Posterior vena cava (tissue), 2 donors: ENCODE measurements at places on chromosomes 4 and X.

GRCh38 chr4:30103455-30103854, 616.7 kb upstream of the PCDH7 start:
- no peak for DNase-seq

DNA sequence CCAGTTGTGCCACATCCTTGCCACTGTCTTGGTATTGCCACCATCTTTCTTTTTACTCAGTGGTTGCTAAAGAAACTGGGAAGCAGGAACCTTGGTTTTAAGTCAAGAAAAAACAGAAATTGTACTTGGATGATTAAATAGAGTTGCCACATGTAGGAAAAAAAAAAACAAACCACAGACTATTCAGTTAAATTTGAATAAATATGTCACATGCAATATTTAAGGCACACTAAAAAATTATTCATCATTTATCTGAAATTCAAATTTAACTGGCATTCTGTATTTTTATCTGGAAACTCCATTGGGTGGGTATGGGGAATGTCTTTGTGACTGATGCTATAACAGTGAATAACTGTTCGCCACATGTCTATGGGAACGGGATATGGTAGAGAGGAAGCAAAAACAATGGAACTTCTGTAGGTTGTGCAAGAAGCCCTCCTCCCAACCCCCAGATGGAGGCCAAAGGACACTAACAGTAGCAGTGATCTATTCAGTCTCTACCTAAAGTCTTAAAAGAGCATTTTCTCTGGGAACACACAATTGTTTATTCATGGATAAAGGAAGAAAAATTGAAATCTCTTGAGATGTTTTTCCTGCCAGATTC, 57.0 kb upstream of the PLAC8 start:
- DNase-seq = no peak

- DNase-seq = no peak
These were observed 21.2 kb upstream of the GLRA2 start for GRCh38 chrX:14508025-14508690.

DNA sequence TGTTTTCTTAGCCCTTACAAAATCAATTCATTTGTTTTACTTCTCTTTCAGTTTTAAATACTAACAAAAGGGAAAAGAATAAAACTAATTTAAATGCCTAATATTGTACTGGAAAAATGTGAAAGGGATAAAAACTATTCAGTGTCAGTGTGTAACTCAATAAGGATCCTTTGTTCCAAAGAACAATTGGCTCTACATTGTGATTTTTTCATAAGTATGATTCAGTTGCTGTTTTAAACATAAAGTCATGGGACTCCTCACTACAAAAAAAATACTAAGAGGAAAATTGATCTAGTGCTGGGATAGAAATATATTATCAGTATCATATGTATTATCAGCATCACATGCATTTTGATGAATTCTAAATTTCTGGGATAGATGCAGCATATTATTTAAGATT, 199.4 kb upstream of the TRAM1L1 start:
- no peak for DNase-seq

GRCh38 chrX:155767876-155768769, 113.0 kb upstream of the VAMP7 start:
- no peak for DNase-seq

GRCh38 chr4:188536826-188537225, 397.6 kb downstream of the TRIML1 start:
- no peak for DNase-seq

DNA sequence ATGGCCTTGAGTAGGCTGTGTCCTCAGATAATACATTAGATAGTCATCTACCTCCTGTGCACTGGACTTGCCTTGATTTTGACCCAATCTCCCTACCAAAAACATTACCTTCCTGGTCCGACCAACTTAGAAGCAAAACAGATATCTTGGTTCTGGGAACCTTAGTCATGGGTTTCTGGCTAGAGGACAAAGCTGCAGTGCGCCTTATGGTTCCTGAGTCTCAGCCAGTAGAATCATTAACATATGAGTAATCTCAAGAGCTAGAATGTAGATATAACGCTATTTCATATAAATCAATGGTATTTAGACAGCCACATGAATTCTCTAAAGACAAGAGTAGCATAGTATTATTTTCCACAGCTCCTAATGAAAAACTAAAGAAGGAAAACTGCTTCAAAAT, 83.1 kb downstream of the GRIA3 start:
- no peak for DNase-seq

- no peak for DNase-seq
These were observed 88.1 kb downstream of the SPANXN3 start for GRCh38 chrX:143429131-143429530.

GRCh38 chrX:41317477-41318208, 16.3 kb upstream of the DDX3X start:
- no peak for DNase-seq

GRCh38 chr4:98745366-98745765, 87.0 kb upstream of the TSPAN5 start:
- DNase-seq = no peak

DNA sequence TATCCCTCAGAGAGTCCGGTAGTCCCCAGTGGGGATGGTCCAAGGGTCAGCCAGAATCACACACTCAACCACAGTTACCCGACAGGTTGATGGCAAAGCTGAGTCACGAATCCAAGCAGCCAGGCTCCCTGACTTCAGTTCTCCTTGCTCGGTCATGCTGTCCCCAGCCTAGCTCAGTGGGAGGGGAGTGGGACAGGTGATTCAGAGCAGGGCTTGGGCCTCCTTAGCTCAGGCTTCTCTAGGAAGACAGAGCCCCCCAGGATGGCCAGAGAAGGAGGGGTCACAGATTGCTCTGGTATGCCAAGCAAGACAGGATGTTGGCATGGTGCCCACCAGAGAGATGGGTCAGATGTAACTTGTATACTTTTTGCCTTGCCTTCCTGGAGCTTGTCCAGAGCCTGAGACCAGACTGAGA, 66.5 kb downstream of the EFNB1 start:
- peak; percentile 80 for DNase-seq

DNA sequence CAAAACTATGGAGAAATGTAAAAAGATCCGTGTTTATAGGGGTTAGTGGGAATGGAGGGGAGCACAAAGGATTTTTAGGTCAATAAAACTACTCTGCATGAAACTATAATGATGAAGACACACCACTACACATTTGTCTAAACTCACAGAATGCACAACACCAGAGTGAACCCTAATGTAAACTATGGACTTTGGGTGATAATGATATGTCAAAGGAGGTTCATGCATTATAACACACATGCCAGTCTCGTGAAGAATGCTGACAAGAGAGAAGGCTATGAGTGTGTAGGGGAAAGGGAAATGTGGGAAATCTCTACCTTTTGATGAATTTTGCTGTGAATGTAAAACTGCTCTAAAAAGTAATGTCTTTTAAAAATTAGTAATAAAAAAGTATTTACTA, 183.3 kb downstream of the MAB21L2 start:
- DNase-seq = no peak

DNA sequence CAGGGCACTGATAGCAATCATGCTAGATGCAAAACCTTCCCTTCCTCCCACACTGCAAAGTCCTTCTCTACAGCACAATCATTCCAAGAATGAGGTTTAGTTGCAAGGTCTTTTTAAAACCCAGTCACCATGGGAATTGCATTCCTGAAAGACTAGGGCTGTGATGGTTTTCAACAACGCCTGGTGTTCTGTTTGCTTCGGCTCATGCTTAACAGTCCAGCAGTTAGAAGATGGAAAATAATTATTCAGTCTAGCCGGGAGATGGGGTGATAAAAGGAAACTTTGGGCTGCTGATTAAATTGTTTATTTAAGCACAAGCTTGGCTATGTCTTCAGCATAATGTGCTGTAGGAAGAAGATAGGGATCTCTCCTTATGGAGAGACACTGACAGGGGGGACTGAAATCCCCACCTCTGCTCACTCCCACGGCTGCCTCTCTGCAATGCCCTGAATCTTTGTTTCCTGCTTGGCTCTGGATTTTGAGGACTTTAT, 211.4 kb downstream of the MID1IP1 start:
- no peak for DNase-seq

- DNase-seq = no peak
These were observed 131.8 kb upstream of the LIMCH1 start for GRCh38 chr4:41406113-41406516.

GRCh38 chr4:156811963-156812362, 159.6 kb downstream of the PDGFC start:
- no peak for DNase-seq

- DNase-seq = no peak
These were observed 115.1 kb upstream of the GPM6A start for GRCh38 chr4:175927121-175927520.

DNA sequence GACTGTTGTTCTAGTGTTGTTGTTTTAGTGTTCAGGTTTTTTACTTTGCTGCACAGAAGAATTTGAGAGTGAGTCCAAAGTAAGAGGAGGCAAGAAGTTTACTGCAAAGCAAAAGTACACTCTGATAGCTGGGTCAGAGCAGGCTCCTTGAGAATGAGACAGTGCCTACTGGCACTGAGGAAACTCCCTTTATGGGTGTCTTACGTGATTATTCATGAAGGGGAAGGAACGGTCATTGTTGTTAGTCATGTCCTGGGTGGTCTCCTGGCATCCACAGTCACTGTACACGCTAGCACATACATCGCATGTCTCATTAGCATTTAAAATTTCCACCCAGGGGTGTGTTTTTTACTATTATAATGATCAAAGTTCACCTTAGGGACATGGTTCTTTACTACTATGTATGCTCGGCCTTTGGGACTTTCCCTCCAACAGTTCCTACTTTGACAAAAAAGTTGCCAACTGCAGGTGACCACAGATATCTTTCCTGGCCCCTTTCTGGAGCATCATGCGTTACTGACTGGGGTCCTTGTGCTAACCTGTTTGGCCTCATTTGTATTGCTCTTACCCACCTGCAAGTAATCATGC, 688.9 kb upstream of the AMOT start:
- no peak for DNase-seq

DNA sequence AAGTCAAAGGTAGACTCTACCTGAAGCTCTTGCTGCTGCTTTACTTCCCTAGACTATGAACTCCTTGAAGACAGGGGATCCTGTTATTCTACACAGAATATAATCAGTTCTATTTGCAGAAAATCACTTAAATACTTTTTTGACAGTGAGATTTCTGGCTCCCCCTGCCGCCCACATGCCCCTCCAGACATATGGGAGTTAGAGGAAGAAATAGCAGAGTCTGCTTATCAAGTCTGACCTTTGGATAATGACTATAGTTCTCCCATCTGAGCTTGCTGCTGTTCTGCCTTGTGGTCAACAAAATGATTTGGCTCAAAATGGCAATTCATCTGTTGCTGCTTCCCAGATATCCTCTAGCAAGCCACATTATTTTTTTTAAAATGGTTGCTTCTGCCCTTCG, 101.1 kb downstream of the ENOX2 start:
- no peak for DNase-seq

DNA sequence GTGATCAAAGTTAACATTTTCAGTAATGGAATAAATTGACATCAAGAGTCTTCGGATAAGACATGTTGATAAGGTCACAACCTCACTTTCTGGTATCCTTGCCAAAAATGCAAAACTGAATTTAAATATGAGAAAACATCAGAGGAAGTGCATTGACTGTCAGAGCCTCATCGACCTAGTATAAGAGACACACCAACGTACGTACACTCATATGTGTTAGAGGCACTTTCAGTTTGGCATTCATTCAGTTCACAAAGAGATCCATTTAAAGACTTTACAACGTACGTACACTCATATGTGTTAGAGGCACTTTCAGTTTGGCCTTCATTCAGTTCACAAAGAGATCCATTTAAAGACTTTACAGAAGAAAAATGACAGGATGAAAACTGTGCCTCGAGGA, 280.3 kb downstream of the INPP4B start:
- no peak for DNase-seq

- DNase-seq = no peak
These were observed 276.9 kb upstream of the PCDH7 start for GRCh38 chr4:30443289-30443688.

DNA sequence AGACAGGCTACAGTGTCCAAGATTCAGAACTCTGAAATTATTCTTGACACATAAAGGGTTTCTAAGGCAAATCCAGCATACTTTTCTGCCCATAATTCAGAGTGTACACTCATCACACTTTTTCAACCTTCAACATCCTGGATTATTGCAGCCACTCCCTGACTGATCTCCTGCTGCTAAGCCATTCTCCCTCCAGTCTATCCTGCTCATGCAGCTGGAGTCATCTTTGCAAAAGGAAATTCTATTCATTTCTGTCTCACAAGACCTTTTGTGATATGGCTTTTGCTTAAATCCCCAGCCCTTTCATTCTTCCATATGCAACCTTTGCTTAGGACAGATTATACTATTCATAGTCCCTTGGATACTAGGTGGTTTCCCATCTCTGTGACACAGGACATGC, 236.1 kb upstream of the LDB2 start:
- DNase-seq = no peak

- DNase-seq = peak; percentile 84
These were observed 566 bp downstream of the ATP11C start for GRCh38 chrX:139932073-139932900.

GRCh38 chr4:176320340-176320975, 692 bp downstream of the SPCS3 start:
- peak; percentile 98 for DNase-seq

DNA sequence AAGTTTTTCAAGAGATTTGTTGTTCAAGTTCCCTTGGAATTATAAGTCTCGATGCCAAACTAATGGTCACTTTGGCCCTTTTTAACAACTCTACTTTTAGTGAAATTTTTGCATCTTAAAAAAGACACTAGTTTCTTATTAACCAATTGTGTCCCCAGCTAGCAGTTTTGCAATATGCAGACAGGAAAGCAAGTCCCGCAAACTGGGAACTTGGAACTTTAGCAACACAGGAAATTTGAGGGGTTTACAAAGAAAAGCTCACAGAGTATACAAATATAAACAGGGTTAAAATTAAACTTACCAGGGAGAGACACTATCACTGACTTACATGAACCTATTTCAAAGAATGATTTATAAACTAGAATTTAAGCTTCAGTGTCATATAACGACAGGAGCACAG, 137.9 kb downstream of the ANK2 start:
- no peak for DNase-seq

DNA sequence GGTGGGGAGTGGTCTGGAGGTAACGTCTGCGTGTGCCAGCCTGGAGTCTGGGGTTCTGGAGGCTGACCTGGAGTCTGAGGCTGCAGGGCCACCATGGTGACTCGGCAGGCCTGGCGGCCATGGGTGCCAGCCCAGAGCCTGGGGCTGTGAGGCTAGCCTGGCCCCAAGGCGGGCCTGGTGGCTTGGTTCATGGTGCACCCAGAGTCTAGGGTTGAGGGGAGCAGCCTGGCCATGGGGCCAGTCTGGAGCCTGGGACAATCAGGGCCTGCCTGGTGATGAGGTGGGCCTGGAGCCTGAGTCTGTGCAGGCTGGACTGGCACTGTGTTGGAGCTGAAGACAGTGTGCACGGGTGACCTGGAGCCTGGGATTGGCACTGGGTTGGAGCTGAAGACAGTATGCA, 64.9 kb downstream of the CXorf49B start:
- DNase-seq = no peak

- no peak for DNase-seq
These were observed 118.2 kb downstream of the EPHA5 start for GRCh38 chr4:65552057-65552456.

- no peak for DNase-seq
These were observed 49.2 kb downstream of the PRPS1 start for GRCh38 chrX:107677501-107677901.

GRCh38 chrX:64205441-64205734, at the start of gene AMER1:
Gene AMER1, minus strand, starts transcription at chrX:64205708. Its CDS starts 12,422 bp downstream, at chrX:64193286.
- DNase-seq = no peak

GRCh38 chrX:24491741-24492140, 26.7 kb downstream of the PDK3 start:
- DNase-seq = no peak
